ENCODE measurements at places on chromosomes 16 and 17. TPM values are rescaled to one million over a fixed set of nuclear protein-coding genes. Genes with fewer than 3 reads are reported as not detected.

The TERB1 gene
- not detected for polyA plus RNA-seq

The CCL8 gene
- 6.6 TPM for polyA plus RNA-seq

The OR3A3 gene
- polyA plus RNA-seq, result not detected

GRCh38 chr16:11472851-11473250 is 113.9 kb downstream of the LITAF start:
- peak; percentile 9 for DNase-seq

GRCh38 chr17:41739661-41740352 is 5.4 kb upstream of the HAP1 start:
- no peak for DNase-seq

All from aorta (tissue), 5 donors.